ENCODE measurements at places on chromosomes 3 and 15.
A peak's percentile ranks its signal among the peaks of the same experiment; 100 is the strongest.

DNA sequence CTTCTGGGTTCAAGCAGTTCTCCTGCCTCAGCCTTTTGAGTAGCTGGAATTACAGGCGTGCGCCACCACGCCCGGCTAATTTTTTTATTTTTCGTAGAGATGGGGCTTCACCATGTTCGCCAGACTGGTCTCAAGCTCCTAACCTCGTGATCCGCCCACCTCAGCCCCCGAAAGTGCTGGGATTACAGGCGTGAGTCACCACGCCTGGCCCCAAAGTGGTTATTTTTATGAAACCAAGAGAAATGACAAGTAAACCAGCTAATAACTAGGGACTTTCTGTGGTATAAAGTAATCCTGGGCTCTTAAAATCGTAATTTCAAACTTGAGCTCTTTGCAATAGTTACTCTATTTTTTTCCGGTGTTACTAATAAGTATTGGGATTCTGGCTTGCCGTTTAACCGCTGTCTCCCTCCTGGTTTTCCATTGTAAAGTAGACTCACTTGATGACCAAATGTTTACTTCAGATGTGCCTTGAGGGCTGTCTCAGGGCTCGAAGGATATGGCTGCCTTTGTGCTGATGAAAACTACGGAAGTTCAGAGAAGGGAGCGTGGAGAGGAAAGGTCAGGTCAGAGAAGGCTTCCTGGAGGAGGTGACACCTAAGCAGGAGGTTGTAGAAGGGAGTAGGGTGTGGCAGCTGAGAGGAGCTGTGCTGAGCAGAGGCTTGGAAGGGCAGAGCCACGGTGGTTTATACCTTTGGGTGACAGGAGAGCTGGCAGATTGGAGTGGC lies 4.2 kb downstream of the ZSCAN2 start:
- no peak for DNase-seq

GRCh38 chr3:13482106-13482690 lies 2.1 kb downstream of the HDAC11 start:
- no peak for DNase-seq

- no peak for DNase-seq
Observed at GRCh38 chr3:23804441-23805209, 1.1 kb upstream of the UBE2E1 start.

GRCh38 chr3:10723991-10724390 lies 92.0 kb upstream of the SLC6A11 start:
- DNase-seq = no peak

GRCh38 chr3:107676469-107677309 lies 153.9 kb downstream of the BBX start:
- peak; percentile 16 for DNase-seq

GRCh38 chr15:75043509-75044257 lies 20.3 kb downstream of the PPCDC start:
- DNase-seq = peak; percentile 97

GRCh38 chr15:66864871-66865281 lies 162.8 kb downstream of the SMAD6 start:
- DNase-seq = no peak

GRCh38 chr3:15812183-15812582 lies 14.4 kb upstream of the ANKRD28 start:
- no peak for DNase-seq

GRCh38 chr3:61848885-61849284 lies 287.5 kb downstream of the PTPRG start:
- no peak for DNase-seq

DNA sequence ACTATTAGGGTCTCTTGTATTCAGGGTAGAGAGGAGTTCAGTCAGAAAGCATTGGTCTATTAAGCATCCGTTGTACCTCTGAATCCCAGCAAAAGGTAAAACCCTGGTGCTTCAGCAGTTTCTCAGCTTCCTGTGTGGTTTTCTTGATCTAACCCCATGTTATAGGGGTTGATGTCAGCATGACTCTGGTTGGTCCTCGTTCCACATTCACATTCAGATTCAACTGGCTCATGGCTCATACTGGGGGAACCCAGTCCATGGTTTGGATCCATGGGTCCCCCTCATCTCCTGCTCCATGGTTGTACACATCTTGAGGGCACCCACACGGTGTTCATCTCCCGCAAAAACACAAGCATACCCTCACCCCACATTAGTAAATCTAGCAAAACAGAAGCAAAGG lies 47.7 kb upstream of the C2CD4B start:
- DNase-seq = no peak

- DNase-seq = no peak
Observed at GRCh38 chr3:10334459-10334858, 13.5 kb upstream of the SEC13 start.

All from Caki2 (cell line).